ENCODE measurements at places on chromosomes 2 and 18.

- no peaks in the 10 kb centered on the region for H3K36me3 ChIP-seq
- DNase-seq: no peak
- peak overlapping the region; percentile 69 for H3K27ac ChIP-seq
- H3K4me1 ChIP-seq: peaks cover 23% of the 10 kb centered on the region
- peak overlapping the region; percentile 61 for H3K4me3 ChIP-seq
Measured at GRCh38 chr2:70094978-70095719, 7.9 kb downstream of the PCBP1 start.

- no peak overlapping the region for H3K4me3 ChIP-seq
- no peak for DNase-seq
- no peak overlapping the region for H3K27ac ChIP-seq
- no peaks in the 10 kb centered on the region for H3K27me3 ChIP-seq
- peaks cover 49% of the 10 kb centered on the region for H3K4me1 ChIP-seq
- H3K36me3 ChIP-seq: peaks cover 5% of the 10 kb centered on the region
Measured at GRCh38 chr18:47915930-47916329, 14.5 kb downstream of the SMAD2 start.

DNA sequence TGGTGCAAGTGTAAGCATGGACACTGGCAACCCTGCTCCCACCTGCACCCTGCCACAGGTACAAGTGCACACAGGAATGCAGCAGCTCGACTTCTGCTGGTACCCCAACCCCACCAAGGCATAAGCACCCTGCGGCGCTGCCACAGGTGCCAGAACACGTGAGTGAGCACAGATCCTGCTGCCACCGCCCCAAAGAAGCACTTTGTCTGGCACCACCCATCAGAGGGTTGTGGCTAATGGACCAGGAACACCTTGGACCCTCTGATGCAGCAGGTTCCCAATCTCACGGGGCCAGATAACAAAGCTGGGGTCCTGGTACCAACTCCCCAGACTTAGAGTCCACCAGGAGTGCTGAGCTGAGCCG is 32.2 kb upstream of the SLC14A1 start:
- peaks cover 4% of the 10 kb centered on the region for H3K4me1 ChIP-seq
- peaks cover 3% of the 10 kb centered on the region for H3K36me3 ChIP-seq
- no peak overlapping the region for H3K27ac ChIP-seq

DNA sequence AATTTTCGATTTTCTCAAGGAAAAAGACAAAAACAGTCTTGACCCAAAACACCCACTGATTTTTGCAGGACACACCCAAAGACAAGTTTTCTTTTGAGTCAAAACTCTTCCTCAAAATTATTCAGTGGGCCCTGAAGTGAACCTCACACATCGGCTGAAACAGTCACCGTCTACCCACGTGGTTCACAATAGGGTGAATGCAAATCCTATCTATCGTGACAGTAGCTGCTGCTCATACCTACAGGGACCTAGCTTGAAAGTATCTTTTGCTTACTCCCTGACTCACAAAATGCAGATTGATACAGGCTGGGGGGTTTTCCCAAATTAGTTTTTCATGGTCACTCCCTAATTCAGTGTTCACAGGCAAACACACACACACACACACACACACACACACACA is 10.7 kb upstream of the CD226 start:
- no peak overlapping the region for H3K27ac ChIP-seq
- H3K27me3 ChIP-seq: no peaks in the 10 kb centered on the region
- H3K4me1 ChIP-seq: no peaks in the 10 kb centered on the region
- no peak overlapping the region for H3K4me3 ChIP-seq
- H3K36me3 ChIP-seq: no peaks in the 10 kb centered on the region

DNA sequence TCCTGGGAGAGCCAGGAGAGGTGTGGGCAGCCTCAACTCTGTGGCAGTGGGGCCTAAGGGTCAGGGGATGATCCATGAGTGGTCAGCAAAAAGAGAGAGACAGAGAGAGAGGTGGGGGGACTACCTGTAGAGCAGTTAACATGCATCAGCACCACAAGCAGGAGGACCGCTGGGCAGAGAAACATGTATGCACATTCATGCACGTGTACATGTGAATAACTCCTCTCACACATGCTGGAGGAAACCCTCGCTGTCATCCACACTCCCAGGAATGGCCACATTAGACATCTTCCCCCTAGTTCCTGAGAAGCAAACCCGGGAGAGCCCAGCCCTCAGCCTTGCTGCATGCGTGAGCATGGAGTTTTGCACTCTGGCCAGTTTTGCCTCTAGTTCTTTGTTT is 166.1 kb downstream of the SMAD7 start:
- peaks cover 24% of the 10 kb centered on the region for H3K4me1 ChIP-seq
- H3K27ac ChIP-seq: no peak overlapping the region
- no peaks in the 10 kb centered on the region for H3K36me3 ChIP-seq
- no peaks in the 10 kb centered on the region for H3K27me3 ChIP-seq
